ENCODE measurements at places on chromosomes 12 and 14. TPM values are rescaled to one million over a fixed set of nuclear protein-coding genes. Genes with fewer than 3 reads are reported as not detected.

The COL2A1 gene
- total RNA-seq, result 2.5 TPM

The CRACR2A gene
- 0.92 TPM for total RNA-seq

The IKZF4 gene
- 3.7 TPM for total RNA-seq

The RFX4 gene
- 16.8 TPM for total RNA-seq
